ENCODE measurements at places on chromosomes 7 and 10.

GRCh38 chr10:68435803-68436202 lies 28.7 kb upstream of the RUFY2 start:
- DNase-seq = no peak

DNA sequence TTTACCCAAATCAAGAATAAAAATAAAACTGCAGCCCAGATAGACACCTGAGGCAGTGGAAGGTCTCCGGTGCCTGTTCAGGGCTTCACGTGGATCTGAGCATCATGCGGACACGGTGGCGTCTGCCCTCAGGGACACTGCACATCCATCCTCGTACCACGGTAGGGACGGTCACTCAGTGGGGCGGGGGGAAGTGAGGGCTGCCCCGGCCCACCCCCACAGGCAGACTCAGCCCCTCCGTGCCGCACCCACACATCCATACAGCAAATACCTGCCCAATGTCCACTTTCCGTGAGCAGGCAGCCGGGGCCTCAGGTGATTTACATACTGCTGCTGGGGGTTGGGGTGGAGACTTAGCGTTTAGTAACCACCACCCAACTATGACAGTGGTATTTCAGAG lies 207.8 kb downstream of the DIP2C start:
- DNase-seq = no peak

DNA sequence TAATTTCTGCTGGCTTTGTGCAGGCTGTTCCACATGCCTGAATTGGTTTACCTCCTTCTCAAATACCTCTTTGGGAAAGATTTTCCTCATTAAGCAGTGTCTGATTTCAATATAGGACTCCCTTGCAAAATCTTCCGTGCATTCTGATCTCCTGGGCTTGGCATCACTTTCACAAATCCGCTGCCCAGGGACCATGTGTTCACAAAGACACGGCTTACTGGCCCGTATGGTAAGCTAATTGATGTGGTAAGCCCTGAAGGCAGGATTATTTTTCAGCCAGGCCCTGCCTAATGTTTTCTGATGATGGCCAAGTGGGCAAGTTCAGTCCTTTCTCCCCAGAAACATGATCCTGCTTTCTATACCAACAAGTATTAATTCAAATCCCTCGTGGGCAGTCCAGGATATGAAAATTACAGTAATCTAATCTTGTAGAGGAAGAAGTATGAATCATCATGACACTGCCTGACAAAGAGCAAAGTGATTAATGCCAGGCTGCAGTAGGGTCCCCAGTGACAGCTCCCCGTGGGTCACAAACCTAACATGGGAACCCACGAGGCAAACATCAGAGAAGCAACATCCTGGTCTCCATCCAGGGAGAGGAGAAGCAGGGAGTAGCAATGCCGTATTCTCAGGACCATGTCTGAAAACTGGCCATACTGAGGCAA lies 11.6 kb upstream of the SVIL start:
- DNase-seq = no peak

- DNase-seq = no peak
Observed at GRCh38 chr10:78931321-78932053, 137.3 kb upstream of the ZMIZ1 start.

DNA sequence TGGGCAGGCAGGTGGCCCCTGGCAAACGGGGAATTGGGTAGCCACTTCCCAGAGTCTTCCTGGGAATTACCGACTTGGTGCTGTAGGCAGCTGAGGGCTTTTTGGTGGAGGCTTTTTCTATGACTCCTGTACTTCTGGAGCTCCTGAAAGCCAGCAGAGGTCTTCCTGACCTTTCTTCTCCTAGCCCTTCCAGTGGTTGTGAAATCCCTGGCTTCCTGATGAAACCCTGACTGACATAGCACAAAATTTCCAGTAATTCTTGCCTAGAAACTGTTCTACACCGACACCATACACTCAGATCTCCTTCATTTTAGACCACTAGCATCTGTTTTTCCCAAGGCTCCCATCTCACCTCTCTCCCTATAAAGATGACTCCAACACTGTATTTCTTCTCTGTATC lies 120.2 kb downstream of the STRA8 start:
- no peak for DNase-seq

GRCh38 chr10:60781661-60782060 lies 3.4 kb downstream of the CDK1 start:
- no peak for DNase-seq

- no peak for DNase-seq
Observed at GRCh38 chr7:36281945-36282717, 107.5 kb upstream of the ANLN start.

DNA sequence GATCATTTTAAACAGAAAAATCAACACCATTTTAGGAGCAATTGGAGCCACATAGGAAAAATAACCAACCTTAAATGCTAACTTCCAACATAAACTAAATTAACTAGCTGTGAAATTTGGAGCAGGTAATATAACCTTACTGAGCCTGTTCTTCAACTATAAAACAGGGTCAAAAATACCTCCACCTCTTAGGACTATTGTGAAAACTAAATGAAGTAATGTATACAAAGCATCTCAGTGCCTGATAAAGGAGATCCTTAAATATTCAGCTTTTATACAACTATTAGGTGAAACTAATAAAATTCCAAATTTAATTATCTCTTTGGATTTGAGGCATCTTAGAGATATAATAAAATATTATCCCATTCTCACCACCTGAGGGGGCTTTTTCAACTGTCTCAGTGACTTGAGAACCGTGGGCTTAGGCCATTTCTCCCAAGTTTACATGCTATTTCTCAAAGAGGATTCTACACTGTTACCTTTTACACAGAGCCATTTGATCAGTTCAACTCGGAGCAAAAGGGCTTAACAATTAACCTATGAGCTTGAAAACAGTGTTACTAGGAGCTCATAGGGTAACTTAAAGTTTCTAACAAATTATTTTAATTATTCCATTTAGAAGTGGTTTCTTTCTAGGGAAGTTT lies 165.0 kb upstream of the ASAH2 start:
- DNase-seq = no peak

GRCh38 chr10:11358011-11358410 lies 253.4 kb downstream of the USP6NL start:
- DNase-seq = no peak

GRCh38 chr10:25036381-25036780 lies 20.0 kb downstream of the THNSL1 start:
- DNase-seq = no peak

- DNase-seq = no peak
Observed at GRCh38 chr10:122161795-122162194, 109.3 kb upstream of the BTBD16 start.

DNA sequence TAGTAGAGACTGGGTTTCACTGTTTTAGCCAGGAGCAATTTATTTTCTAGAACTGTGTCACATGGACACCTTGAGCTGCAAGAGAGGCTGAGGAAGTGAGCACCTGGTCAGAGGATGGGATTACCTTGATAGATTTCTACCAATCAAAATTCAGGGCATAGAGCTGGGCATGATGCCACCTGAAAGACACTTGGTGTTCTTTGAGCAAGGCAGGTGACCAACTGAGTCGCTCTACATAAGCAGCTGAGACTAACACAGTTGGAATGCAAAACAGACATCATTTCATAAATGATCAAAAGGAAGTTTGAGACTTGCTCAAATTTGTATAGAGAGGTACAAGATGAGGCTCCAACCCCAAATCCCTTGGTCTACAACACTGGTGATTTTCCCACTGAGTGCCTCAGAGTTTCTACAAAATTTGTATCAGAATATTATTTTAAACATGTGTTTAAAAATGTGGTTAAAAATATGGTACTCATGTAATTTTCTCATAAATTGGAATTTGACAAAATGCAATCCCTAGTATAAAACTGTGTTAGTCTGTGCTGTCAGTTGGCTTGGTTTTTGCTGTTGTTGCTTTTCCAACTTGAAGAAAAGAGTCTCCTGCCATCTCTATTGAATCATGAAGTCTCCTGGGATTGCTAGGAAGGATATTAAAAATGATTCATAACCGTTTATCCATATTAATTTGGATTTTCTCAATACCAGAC lies 156.4 kb upstream of the MDFIC start:
- DNase-seq = no peak

- no peak for DNase-seq
Observed at GRCh38 chr10:14603534-14604102, 171.1 kb downstream of the FAM107B start.

GRCh38 chr10:76970711-76971519 lies 666.7 kb downstream of the KCNMA1 start:
- DNase-seq = no peak

DNA sequence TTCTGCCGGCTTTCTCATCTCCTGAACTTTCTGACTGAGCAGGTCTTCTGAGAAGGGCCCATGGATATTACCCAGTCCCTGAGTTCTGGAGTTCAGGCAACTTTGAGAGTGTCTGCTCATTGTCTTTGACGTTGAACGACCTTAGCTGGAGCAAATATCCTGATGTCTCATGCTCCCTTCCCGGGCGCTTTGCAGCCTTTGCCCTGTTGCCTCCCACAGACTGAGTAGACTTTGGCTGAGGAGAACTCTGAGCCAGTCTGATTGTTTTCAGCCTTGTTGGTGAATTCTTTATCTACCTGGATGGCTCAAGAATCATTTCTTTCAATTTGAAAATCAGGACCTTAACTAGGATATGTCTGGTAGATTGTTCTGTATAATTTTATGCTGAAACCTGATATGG lies 353.7 kb downstream of the GLRX3 start:
- DNase-seq = no peak

- no peak for DNase-seq
Observed at GRCh38 chr10:91010952-91011351, 90.1 kb upstream of the ANKRD1 start.

DNA sequence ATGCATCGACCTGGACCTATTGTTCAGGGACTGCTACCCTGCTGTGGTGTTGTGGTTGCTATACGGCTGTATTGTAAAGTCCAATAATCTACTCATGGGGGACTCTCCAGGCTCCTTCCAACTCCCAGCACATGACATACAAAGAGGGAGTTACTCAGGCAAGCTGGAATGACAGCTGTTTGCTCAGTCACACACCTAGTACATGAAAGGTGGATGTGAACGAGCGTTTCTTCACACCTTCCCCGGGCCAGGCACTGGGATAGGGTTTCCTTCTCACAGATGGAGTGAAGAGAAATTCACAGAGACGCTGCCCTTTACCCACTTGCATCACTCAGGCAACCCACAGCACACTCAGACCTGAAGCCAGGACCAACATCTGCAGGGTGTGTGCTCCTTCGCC lies 215.7 kb downstream of the TNS3 start:
- no peak for DNase-seq

- DNase-seq = no peak
Observed at GRCh38 chr10:4409319-4409718, 416.7 kb upstream of the AKR1E2 start.

GRCh38 chr7:116780966-116781365 lies 81.4 kb upstream of the CAPZA2 start:
- no peak for DNase-seq

DNA sequence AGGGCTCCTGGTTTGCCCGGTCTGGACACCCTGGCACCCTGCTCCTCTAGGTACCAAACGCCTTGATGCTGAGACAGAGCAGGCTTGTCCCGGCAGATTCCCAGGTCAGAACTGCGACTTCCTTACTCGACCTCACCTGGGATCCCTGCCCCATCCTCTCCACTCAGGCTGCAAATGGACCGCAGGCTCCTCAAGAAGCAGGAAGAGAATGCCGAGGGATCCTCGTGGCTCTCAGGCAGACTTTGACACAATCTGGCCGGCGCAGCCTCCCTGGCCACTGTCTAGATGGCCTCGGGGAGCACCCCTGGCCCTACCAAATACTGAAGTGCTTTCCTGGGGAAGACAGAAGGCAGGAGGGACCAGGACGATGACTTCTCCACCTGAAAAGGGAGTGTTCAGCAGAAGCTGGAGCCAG lies 421 bp upstream of the NODAL start:
- DNase-seq = no peak

GRCh38 chr10:49050366-49050765 lies 65.0 kb downstream of the VSTM4 start:
- no peak for DNase-seq

DNA sequence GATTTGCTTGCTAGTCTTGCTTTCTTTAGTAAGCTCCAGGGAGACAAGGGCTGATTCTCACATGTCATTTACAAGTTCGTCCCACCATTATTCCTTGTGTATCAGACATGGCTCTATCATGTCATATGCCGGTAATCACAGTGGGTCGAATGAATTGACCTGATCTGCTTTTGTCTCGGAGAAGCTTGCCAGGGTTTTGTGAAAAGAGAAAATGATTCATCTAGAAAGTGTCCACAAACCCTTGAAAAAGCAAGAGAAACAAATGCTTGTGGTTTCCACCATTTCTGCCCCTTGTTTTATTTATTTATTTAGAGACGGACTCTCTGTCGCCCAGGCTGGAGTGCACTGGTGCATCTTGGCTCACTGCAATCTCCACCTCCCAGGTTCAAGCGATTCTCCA lies 278.5 kb downstream of the TCF7L2 start:
- no peak for DNase-seq

- DNase-seq = peak; percentile 2
Observed at GRCh38 chr10:20257422-20257821, 441.2 kb downstream of the PLXDC2 start.

- no peak for DNase-seq
Observed at GRCh38 chr10:66167816-66168215, 758.0 kb upstream of the LRRTM3 start.

DNA sequence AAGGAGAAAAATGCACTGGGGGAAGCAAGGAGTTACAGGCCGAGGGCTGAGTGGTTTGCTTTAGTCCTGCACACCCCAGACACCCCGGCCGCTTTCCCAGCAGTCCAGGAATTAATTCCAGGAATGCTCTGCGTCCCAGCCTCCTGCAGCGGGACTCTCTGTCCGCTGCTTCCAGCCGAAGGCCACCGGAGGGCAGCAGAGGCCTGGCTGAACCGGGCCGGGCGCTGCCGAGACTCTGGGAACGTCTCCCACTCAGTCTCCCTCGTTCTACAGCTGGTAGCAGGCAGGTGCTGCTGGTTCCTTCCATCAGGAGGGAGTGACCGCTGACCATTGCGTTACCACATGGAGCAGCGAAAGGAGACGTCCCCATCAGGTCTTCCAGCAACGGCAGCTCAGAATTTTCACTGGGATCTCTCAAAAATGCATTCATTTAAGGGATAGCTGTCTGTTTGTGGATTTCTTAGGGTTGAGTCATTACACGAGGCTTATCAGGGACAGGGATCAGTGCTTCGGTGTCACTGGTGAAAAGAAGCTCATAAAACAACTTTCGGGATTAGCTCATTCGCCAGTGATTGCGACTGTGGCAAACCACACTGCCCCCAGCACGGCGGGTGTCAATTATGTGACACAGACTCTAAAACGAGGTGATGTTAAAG lies 24.9 kb upstream of the PITRM1 start:
- peak; percentile 68 for DNase-seq

DNA sequence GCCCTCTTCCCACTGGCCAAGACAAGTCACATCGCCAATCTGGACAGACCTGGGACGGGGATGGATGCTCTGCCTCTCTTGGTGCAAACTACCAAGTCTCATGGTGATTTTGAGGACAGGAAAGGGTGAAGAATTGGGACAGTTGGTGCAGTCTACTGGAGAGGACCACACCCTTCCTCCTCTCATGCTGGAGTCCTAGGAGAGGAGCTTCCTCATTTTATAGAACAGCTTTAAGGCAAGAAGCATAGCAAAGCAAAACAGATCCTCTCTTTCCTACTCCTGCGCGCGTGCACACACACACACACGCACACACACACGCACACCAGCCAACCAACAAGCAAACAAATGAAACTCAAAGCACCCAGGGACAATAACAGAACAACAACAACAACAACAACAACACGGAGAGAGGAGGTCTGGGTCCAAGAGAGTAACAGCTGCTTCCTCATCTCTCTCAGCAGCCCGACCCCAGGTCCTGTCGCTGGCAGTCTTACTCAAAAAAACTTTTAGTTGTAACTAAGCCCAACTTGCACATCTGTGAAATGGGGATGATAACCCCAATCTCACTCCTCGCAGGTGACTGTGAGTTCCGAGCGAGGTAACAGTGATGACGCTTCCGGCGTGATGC lies 83.4 kb downstream of the TMEM178B start:
- no peak for DNase-seq

- DNase-seq = no peak
Observed at GRCh38 chr7:147483634-147484292, 1106.8 kb upstream of the C7orf33 start.

Data from NCI-H774 (cell line).